LoVo (cell line): ENCODE measurements at places on chromosomes 4 and X.

- no peak for DNase-seq
Observed at GRCh38 chr4:149910604-149911350, 95.1 kb upstream of the IQCM start.

DNA sequence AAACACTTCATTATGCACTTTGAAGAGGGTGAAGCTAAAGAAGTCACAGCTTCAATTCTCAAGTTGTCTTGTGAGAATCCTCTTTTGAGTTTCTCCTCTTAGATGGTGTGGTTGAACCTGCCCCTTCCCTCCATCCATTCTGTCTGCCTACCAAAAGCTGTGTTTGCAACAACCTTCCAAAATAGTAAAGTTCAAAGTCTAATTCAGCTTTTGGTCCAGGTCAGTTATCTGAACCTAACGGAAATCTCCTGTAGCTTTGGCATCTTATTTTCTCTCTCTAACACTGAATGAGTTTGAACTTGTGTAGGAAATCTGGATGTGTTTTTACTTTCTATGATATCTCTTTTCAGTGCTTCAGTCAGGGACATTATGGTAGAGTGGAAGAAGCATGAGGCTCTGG, 201.7 kb upstream of the AR start:
- no peak for DNase-seq

- no peak for DNase-seq
Observed at GRCh38 chr4:85028910-85029309, 62.4 kb upstream of the WDFY3 start.

- DNase-seq = no peak
Observed at GRCh38 chr4:101785486-101785885, 5.0 kb upstream of the BANK1 start.

GRCh38 chr4:37935026-37935425, 25.2 kb upstream of the PTTG2 start:
- no peak for DNase-seq

GRCh38 chr4:8699063-8699385, 106.5 kb downstream of the CPZ start:
- DNase-seq = no peak

- DNase-seq = no peak
Observed at GRCh38 chr4:156634612-156635011, 337.0 kb downstream of the PDGFC start.

DNA sequence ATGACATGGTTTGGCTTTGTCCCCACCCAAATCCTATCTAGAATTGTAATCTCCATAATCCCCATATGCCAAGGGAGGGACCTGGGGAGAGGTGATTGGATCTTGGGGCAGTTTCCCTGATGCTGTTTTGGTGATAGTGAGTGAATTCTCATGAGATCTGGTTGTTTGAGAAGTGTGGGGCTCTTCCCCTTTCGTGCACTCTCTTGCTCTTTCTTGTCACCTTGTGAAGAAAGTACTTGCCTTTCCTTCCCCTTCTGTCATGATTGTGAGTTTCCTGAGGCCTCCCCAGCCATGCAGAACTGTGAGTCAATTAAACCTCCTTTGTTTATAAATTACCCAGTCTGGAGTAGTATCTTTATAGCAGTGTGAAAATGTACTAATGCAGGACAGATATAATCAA, 36.4 kb upstream of the FREM3 start:
- no peak for DNase-seq

- no peak for DNase-seq
Observed at GRCh38 chr4:151679231-151679630, 81.6 kb downstream of the GATB start.

DNA sequence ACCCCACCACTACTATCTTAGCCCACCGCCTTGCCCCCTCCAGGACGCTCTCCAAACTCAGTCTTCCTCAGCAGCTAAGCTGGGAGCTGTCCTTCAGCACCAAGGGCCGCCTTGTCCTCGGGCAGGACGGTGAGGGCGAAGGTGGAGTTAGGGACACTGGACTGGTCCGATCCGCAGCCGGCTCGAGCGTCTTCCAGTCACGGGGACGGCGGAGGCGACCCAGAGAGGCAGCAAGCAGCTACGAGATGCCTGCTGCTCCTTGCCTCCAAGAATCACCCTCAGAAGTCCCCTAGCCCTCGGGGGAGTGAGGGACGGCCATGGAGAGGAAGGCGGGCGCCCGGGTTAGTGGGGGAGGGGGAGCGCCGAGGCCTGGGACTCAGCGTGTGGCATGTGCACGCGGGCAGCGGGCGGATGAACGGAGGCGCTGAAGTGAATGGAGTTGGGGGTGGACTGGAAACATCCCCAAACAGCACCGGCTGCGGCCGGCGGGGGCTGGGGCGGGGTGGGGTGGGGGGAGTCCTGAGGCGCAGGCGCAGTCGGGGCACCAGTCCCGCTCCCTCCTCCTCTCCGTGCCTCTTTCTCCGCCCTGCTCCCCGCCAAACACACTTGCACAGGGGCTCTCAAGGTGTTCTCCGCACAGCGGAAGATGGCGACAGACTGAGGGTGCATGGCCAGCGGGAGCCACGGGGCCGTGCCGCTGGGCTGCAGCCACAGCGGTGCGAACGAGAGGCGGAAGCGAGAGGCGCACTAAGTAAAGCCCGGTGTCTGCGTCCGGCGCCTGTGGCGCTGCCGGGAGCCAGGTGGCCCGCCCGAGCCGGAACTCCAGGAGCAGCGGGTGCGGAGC, at the start of gene NALF2:
Gene NALF2 (plus strand): TSS at position 545 of the 844 bp plus-strand sequence. CDS start 957 bp downstream, outside the sequence.
- DNase-seq = no peak

GRCh38 chrX:9851890-9852289, 65.7 kb downstream of the SHROOM2 start:
- no peak for DNase-seq

DNA sequence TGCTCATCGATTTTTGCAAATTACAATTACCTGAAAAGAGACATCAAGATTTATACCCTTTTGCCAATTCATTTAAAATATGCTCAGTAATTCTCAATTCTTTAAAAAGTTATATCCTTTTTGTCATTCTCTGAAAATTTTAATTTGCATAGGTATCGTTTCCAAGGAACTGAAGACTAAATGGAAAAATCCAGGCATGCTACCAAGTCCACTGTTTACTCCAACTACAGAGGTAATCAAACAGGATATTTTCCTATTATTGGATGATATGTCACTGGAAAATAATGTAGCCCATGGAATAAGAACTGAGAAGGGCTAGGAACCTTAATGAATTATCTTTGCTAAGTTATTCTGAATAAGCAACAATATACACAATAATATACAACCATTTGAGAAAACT, 132.7 kb downstream of the THOC2 start:
- no peak for DNase-seq

DNA sequence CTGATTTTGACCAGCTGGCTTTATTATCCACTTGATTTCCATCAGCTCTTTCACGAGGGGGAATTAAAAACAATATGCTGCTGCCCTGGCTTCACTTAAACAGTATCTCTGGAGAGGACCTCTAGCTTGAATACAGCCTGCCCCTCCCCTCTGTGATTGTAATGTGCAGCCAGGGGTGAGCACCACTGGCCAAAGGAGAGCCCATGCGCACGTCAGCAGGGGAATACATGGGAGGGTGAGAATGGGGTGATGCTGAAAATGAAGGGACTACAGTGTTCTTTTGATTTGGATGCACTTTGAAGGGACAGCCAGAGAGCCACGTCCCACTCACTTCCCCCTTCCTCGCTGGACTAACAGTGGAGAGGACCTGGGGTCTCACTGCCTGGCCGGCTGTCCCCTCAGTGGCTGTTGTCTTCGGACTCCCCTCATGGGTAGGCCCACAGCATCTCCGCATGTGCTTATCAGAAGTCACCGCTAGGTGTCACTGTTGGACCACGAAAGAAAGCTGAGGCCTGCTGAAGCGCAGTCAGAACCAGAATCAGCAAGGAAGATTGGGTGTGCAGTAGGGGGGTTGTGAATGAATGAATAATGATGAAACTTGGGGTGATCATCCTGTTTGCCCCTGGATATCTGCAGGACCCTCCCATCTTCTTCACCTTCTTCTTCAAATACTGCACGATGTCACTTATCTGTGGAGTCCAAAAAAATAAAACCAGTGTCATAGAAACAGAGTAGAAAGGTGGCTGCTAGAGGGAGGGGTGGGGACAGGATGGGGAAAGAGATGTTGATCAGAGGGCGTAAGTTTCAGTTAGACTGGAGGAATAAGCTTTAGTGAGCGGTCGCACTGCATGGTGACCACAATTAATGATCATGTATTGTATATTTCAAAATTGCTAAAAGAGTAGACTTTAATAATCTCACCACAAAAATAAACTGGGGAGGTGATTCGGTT, 32.8 kb downstream of the CLCN4 start:
- peak; percentile 32 for DNase-seq

GRCh38 chr4:159298502-159298901, 195.6 kb downstream of the RAPGEF2 start:
- no peak for DNase-seq

DNA sequence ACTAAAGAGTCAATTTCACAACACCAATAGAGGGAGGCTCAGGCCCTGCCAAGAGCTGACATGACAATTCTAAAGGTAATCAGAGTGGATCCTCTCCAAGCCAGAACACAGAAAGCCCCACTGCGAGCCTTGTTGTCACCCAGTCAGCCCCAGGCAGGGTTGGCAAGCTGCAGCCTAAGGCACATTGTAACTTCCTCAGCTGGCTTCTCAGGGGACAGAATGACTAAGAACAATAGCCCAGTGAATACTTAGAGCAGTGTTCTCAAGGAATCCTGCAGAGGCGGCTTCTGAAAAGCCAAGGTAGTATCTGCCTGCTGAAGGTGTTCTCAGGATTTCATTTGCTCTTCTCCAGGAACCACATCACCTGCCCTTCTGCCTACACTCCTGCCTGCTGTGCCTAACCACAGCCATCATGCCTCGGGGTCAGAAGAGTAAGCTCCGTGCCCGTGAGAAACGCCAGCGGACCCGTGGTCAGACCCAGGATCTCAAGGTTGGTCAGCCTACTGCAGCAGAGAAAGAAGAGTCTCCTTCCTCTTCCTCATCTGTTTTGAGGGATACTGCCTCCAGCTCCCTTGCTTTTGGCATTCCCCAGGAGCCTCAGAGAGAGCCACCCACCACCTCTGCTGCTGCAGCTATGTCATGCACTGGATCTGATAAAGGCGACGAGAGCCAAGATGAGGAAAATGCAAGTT, at the start of gene MAGEB4:
Gene MAGEB4 (plus strand): TSS at position 277 of the 692 bp plus-strand sequence. CDS start 136 bp downstream, at position 413.
- DNase-seq = no peak
